ENCODE measurements at places on chromosomes 2 and 18.

- DNase-seq = no peak
These were observed 65.7 kb downstream of the PDCL3 start for GRCh38 chr2:100628506-100628905.

DNA sequence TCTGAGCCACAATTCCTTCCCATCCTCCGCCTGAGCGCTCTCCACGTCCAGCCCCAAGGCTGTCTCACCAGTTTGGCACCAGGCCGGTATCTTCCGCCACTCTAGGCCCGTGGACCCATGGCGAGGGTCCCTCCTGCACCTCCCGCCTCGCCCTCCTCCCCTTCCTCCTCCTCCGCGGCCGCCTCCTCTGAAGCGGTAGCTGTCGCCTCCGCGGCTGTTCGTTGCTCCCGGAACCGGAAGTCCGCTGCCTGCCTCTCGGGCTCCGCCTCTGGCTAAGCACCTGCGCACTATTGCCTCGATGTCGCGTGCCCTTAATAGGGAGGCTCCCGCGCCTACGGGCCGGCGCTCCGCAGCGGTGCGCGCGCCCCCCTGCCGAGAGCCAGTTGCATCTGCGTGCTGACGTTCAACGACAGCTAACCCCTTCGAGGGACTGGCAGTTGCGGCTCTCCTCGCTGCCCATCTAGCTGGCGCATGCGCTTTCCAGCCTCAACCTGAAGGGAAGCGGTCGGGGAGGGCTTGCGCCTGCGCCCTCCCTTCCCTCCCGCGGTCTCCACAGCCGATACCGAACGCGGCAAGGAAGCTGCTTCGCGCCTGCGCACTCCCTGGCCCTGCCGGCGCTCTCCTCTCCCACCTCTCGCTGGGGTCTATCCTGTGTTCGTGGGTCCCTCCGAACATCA lies at the start of gene MBD1:
Gene MBD1, minus strand, starts transcription at position 229 of the 677 bp plus-strand sequence. CDS start 1,531 bp downstream, outside the sequence.
- DNase-seq = peak; percentile 99

- peak; percentile 73 for DNase-seq
These were observed 165.8 kb downstream of the TNS1 start for GRCh38 chr2:217836901-217837491.

GRCh38 chr18:65298422-65298821 lies 452.4 kb upstream of the CDH7 start:
- no peak for DNase-seq

DNA sequence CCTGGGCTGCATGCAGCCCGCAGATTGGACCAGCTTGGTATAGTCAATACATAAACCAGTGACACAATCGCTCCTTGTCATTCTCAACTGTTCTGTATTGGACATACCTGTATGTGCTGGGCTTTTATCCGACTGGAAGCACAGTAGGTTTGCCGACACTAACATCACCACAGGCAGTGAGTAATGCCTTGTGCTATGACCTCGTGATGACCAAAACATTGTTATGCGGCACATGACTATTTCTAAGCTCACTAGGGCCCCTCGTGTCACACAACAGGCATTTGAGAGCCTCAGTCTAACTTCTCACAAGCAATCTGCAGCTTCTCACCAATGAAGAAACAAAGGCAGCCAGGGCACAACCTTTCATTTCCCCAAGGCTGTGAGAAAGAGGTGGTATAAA lies 320.8 kb downstream of the AFF3 start:
- no peak for DNase-seq

DNA sequence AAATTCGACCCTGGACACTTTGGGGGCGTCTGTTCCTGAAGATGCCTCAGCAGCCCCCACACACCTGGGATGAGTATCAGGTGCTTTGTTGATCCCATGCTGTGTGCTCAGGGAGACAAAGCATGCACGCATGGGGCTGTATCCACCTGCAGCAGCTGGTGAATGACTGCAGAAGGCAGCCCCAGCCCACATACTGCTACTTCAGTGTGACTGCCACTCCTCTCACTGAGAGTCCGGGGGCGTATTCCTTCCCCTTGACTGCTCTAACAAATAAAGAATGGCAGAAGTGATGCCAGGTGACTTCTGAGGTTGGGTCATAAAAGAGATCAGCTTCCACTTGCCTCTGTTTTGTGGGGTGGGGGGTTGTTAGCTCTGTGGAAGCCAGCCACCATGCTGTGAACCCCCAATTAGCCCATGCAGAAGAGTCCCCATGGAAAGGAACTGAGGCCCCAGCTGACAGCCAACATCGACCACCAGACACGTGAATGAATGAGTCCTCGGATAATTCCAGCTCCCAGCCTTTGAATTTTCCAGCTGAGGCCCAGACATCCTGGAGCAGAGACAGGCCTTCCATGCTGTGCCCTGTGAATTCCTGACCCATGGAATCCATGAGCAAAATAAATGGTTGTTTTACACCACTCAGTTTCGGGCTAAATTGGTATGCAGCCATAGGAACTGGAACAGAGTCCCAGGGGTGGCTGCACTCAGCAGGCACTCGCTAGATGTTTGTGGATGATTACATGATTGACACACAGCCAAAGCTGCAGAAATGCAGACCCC lies 289.3 kb downstream of the CELF4 start:
- DNase-seq = no peak

DNA sequence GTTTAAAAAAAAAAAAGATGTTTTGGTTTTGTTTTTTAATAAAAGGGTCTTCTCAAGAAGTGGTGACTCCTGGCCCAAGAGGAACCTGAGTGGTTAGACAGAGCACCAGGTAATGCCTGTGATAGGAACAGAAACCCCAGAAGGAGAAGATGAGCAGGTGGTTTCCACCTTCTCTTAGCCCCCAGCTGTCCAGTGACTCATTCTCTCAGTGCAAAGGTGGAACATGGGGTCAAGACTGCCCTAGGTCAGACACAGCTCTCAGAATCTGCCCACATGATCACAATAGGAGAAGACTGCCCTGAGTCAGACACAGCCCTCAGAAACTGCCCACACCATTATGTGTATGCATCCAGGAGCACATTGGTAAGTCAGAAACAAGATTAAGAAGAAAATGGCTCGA lies 61.8 kb downstream of the TBC1D8 start:
- no peak for DNase-seq

DNA sequence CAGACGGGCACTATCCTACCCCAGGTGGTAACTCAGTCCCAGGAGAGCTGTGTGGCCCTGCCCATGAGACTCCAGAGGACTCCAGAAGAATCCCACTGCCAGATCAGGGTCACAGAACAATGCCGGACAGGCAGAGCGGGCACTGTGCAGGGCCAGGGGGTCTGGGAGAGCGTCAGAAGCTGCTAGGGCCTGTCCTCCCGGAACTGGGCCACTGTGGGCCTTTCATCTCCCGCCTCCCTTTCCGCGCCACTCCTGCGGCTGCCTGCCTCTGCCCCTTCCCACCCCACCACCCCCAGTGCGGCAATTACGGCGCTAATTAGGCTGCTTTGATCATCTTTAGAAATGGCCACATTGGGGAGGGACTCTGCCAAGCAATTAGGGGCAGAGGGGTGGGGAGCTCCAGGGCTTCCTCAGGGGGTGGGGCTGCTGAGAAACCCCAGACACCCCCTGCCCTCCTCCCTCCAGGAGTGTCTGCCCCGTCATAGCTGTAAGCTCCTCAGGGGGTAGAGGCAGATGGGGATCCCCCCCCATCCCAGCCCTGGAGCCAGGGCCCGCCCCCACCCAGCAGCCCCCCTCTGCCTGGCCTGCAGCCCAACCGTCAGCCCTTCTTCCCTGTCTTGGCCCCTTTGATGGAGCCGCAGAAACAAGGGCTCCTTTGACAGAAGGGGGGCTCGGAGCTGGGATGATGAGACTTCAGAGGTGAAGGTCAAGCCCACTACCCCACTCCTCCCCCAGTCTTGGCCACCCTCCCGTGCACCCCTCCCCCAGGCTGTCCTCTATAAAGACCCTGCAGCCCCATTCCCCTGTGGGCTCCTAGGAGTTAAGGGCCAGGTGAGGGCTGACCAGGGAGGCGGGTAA lies at the start of gene PRSS56:
Gene PRSS56, plus strand, starts transcription at position 808 of the 858 bp plus-strand sequence. CDS start 211 bp downstream, outside the sequence.
- peak; percentile 80 for DNase-seq

DNA sequence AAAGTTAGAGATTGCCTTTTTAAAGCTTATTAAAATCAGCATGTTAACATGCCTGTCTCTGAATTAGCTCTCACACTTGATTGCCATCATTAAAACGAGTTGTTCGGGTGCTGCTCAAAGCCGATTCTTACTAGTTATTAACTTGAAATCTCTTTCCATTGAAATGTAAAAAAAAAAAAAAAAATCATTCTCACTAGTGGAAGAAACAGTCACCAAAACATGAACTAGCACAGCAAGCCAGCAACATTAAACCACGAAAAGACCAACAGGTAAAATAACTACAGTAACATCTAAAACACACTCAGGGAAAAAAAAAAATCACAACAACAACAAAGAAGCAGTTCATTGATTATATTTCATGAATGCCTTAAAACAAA lies 264.5 kb downstream of the MEIS1 start:
- no peak for DNase-seq

DNA sequence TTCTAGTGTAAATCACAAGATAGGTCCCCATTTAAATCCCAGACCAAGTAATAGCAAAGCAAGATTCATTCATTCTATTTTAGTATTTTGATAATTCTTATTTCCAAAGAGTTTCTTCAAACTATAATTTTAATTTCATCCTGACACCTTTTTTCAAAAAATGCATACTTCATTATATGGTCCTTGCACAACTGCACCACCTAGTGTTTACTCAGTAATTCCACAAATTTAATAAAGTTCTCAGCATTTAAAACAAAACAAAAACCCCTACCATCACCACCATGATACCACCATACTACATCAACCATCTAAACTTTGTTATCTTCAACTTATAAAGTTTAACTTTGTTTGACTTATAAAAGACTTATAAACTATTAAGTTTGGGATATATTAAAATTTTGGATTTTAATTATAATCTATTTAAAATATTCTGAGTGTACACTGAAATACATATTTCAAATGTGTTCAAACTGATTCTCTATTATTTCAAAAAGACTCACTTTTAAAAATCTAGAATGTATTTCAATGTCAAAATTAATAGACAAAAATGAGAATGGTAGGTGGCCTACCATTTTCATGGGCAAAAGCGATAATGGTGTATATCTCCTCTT lies 44.2 kb downstream of the WDPCP start:
- no peak for DNase-seq

- DNase-seq = no peak
These were observed 74.9 kb downstream of the ANTXR1 start for GRCh38 chr2:69087912-69088240.

DNA sequence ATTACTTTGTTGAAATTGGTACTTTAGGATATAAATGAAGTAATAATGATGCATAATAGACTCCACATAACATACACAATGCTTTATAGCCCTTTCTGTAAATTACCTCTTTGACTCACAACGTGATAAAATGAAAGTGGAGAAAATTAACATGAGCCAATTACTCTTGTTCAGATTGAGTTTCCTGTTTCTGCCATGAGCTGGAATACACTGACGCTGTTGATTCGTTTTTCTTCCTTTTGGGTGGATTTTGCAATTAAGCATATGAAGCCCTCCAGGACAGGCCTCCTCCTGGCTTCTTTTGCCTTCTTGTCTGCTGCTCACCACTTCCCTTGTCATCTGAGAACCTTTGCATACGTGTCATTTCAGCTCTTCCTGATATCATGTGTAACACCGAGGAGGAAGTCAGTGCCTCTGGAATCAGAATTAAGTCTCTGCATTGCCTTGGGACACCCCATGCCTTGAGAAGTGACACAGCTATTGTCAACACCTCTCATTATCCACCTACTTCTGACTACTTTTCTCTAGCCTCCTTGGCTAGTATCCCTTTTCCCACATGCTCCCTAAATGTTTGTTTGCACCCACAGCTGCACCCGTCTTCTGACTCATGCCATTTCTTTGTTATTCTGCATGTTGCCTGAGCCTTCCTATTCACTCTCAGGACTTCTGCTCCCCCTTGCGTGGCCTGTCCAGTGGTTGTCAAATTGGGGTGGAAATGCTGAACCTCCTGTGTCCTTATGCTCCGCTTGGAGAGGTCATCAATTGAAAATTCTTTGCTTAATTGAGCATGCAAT lies 134.1 kb downstream of the FMNL2 start:
- no peak for DNase-seq

- no peak for DNase-seq
These were observed 78.5 kb downstream of the XDH start for GRCh38 chr2:31335921-31336585.

GRCh38 chr18:39600894-39601293 lies 2035.3 kb upstream of the CELF4 start:
- no peak for DNase-seq

DNA sequence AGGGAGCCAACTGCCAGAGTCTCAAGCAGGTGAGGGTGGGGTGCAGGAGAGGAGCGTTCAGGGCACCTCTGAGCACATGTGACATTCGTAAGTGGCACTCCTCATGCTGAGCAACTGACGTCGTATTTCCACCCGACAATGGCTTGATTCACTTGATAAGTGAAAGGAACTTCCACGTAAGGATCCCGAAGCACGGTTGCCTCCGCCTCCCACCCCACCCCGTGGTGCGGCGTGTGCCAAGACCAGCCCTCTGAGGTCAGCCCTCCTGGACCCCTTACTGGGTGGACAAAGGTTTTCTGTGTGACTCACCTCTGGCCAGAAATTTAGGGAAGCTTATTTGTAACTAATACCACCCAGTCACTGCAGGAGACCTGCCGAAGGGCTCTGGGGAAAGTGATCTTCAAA lies 59.9 kb downstream of the AGAP1 start:
- no peak for DNase-seq

DNA sequence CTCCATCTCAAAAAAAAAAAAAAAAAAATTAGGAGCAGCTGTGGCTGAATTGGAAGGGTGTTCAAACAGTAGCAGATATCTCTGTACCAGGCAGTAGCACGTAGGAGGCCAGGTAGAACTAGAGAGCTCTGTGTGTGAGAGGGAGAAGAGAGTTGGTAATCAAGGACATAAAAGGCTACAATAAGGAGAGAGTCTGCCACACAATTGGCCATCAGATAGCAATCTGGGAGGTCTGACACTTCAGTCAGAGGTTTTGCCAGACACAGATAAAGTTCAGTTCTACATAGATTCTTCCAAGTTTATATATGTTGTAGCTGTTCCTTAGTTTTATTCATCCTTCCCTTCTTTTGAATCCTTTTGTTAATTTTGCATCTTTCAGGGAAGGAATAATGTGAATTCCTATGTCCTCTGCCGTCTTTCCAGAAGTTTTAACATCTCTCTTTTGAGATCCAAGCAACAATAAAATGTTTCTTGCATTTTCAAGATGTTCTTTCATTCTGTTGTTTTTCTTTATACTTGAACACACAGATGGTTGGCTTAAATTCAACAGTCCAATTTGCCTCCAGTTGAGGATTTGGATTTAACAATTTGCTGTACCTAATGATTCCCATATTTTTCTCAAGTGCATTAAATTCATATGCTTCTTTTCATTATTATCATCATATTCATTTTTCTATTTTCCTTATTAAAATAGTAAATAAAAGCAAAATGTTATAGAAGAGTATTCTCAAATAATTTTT lies 600.3 kb upstream of the GCFC2 start:
- no peak for DNase-seq
